ENCODE measurements at places on chromosomes 2 and 18. TPM values are rescaled to one million over a fixed set of nuclear protein-coding genes. Genes with fewer than 3 reads are reported as not detected.

The GYPC gene
- 24.6 TPM for total RNA-seq

The MARCHF4 gene
- 0.13 TPM for total RNA-seq

The GPR39 gene
- 1.9 TPM for total RNA-seq

The TRIM43 gene
- total RNA-seq = not detected

The PARD3B gene
- total RNA-seq = 6.5 TPM

The ATP6V1C2 gene
- 130 TPM for total RNA-seq

The PLEKHB2 gene
- total RNA-seq = 39.8 TPM

The DNAH7 gene
- total RNA-seq = 0.26 TPM

- no peak for DNase-seq
These were observed 259.2 kb upstream of the SLC14A2 start for GRCh38 chr18:45355944-45356520.

DNA sequence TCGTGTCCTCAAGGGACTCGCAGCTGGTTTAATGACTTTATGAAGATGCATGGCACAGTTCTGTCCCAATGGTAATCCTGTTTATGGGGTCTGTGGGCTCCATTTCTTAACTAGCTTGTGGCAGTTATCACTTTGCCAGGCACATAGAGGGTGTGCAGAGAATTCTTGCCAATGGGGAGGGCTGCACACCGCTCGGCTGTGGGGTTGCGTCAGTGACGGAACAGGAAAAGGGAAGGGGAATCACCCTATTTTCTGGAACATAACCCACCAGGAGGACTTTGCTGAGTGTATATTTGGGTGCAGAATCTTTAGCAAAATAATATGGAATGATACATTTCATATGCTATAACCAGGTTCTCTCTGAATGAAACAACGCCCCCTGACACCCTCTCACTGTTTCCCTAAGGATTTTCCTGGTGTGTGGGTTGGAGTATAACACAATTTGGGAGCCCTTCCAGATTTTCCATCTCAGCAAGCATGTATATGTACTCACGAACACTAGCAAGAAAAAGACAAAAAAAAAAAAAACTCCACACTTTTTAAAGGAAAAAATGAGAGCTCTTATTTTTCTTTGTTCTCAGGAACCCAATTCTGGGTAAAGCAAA is 43.9 kb upstream of the TRIB2 start:
- no peak for DNase-seq

GRCh38 chr2:169736902-169737301 is 3.3 kb downstream of the KLHL23 start:
- DNase-seq = no peak

DNA sequence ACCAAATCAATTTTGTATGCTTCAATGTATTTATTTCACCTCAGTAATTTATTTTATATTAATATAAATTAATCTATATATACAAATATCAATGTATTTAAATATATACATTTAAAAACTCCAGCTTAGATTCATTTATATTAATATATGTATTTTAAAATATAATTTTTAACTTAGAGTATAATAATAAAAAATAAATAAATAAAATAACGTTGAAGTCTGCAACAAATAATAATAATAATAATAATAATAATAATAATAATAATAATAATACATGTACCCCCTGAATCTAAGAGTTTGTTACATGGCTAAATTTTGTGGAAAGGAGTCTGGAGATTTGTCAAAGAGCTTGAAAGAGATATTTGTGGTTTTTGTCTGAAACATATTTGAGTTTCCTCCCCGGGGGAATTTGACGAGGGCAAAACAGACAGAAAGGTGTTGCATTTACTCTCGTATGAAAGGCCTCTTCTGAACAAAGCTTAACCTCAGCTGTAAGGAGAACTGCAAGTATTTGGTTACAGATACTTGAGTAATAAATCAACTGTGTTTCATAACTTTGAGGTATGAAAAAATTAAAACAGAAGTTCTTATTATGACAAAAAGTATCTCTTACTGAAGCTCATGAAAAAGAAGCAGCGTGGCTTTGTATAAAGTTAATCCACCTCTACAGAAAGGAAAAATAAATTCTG is 93.4 kb downstream of the CDH19 start:
- DNase-seq = no peak

Data from lower leg skin (tissue), 4 donors.